ENCODE measurements at places on chromosomes 7 and 10. TPM values are rescaled to one million over a fixed set of nuclear protein-coding genes. Genes with fewer than 3 reads are reported as not detected.

GRCh38 chr10:51319173-51319435 lies 244.8 kb downstream of the PRKG1 start:
- DNase-seq, result no peak

GRCh38 chr10:3193751-3194150 lies 21.2 kb upstream of the PITRM1 start:
- no peak for DNase-seq

DNA sequence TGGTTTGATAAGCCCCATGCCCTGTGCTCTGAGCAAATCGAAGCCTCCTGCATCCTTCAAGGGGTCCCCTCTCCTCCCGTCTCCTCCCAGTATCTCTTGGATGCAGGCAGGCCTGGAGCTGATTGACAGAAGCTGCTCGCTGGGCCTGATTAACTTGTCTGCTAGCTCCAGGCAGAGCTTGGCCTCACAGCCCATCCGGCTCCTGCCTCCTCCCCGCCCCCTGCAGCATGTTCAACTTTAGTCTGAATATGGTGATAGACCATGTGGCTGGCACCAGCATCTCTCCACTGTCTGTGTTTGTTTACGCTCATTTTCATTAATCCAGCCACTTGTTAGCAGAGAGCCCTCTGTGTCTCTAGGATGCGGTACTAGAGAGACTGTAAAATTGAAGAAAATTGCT lies 432.2 kb downstream of the DPP6 start:
- DNase-seq, result no peak

GRCh38 chr10:103936022-103936421 lies 18.0 kb upstream of the STN1 start:
- no peak for DNase-seq

- no peak for DNase-seq
These were observed 8.8 kb downstream of the CUX1 start for GRCh38 chr7:101826081-101826835.

- DNase-seq, result no peak
These were observed 3.3 kb downstream of the GDF2 start for GRCh38 chr10:47325303-47326291.

The COX19 gene
- total RNA-seq, result 8.9 TPM

The FGL2 gene
- not detected for total RNA-seq

The FGFR2 gene
- total RNA-seq, result 1.9 TPM
